BJ (cell line): ENCODE measurements at places on chromosomes 13 and 19. TPM values are rescaled to one million over a fixed set of nuclear protein-coding genes. Genes with fewer than 3 reads are reported as not detected.

DNA sequence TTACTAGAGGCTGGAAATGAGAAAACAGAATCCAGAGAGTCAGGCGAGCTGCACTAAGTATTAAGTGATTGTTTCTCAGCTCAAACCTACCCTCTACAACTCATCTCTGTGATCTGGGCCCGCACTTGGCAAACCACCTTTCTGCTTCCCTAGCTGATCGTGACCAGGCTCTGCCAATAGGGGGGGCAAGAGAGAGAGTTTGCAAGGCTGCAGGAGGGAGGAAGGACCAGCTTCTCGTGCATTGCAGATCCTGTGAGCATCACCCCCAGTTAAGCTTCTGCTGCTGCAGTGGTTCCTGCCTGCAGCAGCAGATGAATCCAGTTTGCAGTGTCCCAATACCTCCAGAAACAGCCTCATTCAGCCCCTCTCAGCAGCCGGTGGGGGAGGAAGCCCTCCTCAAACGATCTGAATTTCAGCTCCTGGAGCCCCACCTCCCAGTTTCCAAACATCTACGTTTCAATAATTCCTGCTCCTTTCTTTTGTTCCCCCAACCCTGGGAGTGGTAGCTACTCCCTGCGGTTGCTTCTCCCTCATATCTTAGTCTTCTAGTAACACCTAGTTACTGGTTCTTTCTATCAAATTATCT, 20.0 kb downstream of the XRCC1 start:
- DNase-seq: no peak

DNA sequence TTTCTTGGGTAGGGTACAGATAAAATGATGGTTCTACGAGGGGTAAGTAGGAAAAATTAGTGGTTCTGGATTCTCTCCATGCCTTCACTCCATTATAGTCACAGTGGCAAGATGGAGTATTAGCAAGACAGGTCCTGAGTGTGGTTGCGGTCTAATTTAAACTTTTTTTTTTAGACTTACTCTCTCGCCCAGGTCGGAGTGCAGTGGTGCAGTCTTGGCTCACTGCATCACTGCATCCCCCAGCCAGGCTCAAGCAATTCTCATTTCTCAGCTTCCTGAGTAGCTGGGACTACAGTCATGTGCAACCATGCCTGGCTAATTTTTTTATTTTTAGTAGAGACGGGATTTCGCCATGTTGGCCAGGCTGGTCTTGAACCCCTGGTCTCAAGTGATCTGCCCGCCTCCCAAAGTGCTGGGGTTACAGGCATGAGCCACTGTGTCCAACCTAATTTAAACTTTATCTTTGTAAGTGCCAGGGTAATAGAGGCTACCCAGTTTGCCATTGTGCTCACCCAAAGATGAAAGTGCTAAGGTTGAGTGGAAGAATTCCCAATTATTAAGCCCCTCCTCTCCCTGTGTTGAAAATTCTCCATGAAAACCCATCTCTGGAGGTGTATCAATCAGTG, 135.6 kb downstream of the TM9SF2 start:
- no peak for DNase-seq

- DNase-seq: no peak
Measured at GRCh38 chr13:28117689-28118377, 17.5 kb upstream of the FLT3 start.

GRCh38 chr19:14835011-14835410, at the start of the genes OR7A5 and OR7C1:
TSS of gene OR7A5 (minus strand) at chr19:14835185. CDS start at chr19:14828241, 6,944 bp downstream.
TSS of gene OR7C1 (minus strand) at chr19:14835185. CDS start at chr19:14800136, 35,049 bp downstream.
- DNase-seq: no peak

DNA sequence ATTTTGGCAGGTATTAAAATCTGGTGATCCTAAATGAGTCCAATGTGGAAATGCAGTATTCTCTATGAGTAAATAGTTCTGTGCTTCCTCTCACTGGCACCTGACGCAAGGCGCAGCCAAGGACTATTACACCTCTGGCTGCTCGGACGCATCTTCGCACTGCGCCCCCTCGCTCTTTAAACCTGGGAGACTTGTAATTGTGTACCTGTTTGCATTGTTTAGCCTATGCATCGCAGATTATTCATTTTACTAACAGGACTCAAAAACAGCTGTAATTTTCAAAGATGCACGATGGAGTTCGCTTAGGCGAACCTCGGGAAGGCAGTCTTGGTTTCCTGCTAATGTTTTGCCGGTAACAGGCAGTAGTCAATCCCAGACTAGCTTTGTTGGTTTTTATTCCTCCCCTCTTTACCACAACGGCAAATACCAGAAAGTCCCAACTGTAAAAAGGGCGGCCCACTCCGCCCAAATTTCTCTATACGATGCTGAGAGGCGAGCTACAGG, 113.2 kb downstream of the KCNRG start:
- no peak for DNase-seq

DNA sequence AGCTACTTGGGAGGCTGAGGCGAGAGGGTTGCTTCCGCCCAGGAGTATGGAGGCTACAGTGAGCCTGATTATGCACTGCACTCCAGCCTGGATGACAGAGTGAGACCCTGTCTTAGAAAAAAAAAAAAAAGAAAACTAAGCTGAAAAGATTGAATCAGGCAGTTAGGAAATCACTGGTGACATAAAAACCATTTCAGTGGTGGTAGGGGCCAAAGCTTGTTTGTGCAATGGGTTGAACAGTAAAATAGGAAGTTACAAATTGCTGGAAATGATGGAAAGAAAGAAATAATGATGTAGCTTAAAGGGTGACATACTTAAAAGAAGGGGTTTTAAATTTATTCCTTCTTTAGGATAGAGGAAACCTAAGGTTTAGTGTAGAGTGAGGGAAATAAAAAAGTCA, 4.8 kb upstream of the OXGR1 start:
- DNase-seq: no peak

DNA sequence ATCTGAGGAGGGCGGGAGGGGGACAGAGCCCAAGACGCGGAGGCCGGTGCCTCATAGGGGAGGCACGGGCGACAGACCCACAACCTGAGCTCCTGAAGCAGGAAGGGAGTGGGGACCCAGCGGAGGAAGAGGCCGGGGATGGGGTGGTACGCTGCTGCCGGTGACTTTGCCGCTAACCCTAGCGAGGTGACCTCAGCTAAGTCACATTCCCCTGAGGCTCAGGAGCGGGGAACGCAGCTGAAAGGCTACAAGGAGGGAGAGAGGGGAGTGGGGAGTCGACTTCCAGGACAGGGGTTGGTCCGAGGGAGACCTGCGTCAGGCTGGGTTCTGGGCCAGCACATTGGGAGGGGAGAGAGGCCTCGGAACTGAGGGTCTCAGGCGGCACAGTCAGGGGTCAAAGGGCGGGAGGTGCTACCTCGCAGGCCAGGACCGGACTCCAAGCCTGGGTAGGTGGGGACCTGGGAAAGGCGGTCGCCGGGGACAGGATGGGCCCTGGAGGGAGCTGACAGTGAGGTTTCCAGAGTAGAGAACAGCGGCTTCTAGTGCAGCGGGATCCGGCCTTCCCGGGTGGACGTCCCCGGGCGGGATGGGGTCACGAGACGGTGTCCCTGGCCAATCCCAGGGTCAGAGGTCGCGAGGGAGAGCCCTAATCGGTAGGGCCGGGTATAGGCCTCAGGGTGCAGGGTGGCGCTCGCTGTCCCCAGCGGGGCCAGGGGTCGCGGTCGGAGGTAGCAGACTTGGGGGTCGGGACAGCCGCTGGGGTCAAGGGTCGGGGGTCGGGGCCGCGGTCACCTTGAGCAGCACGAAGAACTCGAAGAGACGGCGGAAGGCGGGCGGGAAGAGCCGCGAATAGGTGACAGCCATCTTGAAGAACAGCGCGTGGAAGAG, 699 bp downstream of the TMEM259 start:
- DNase-seq: no peak

DNA sequence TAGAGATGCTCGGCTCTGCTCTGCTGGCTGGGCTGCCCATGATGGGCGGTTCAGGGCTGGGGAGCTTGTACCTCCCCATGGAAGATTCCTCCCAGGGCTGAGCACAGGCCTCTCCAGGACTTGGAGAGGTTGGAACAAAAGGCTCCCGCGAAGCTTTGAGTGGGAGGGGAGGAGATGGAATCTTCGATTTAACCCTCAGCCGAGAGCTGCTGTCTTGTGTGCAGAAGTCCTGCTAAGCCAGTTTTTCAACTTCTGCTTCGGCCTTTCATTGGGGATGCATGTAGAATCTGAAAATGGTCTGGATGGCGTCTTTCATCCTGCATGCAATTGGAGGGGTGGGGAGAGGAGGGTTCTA, 163.3 kb downstream of the KDM4B start:
- DNase-seq: no peak

DNA sequence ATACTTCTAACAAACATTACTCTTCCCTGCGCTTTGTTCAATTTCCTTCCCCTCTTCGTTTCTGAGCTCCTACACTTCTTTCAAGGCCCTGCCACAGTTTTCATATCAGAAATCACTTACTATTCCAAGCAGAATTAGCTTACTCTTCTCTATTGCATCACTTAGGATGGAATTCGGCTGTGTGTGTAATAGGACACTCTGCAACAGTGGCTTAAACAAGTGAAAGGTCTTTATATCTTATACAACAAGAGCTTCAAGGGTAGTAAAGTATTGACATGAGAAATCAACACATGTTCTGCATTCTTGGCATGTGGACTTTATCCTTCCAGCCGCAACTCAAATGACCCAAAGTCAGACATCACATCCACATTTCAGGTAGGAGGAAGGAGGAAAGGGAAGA, 279.6 kb downstream of the PCDH20 start:
- DNase-seq: no peak

- DNase-seq: no peak
Measured at GRCh38 chr13:93289842-93290241, 63.2 kb downstream of the GPC6 start.

DNA sequence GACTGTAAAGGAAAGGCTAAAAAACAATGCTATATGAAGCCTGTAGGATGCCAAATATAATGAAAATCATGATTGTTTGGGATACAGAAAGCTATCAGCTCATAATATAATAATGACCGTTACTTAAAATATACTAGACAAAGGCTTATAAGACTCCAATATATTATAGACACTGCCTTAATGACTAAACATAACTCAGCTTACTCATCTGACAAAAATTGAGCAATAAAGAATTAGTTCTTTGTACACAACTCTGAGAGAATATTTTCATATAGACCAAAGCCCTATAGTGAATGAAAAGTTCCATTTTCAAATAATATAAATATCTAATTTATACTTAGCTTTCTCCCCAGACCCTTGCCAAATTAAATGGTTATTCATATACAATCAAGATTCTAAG, 283.3 kb downstream of the DIAPH3 start:
- no peak for DNase-seq

DNA sequence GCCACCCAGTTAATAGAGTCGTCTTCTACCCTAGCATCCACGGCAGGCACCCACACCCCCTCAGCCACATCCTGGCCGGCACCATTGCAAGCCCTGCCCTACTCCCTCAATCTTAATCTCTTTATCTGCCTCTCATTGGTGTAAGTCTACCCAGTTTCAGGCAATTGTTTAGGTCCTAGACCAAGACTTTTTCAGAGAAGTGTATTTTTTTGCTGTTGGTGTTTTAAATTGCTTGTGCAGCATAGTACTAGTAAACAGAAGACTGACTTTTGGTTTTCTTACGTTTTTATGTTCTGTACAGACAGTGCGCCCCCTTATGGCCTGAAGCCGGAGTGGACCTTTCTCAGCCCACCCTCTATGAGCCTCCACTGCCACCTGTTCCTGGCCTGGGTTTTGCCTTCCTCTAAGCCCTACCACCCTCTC, 2.3 kb upstream of the LCP1 start:
- DNase-seq: no peak

GRCh38 chr19:18869781-18870530, 26.0 kb downstream of the CERS1 start:
- no peak for DNase-seq

DNA sequence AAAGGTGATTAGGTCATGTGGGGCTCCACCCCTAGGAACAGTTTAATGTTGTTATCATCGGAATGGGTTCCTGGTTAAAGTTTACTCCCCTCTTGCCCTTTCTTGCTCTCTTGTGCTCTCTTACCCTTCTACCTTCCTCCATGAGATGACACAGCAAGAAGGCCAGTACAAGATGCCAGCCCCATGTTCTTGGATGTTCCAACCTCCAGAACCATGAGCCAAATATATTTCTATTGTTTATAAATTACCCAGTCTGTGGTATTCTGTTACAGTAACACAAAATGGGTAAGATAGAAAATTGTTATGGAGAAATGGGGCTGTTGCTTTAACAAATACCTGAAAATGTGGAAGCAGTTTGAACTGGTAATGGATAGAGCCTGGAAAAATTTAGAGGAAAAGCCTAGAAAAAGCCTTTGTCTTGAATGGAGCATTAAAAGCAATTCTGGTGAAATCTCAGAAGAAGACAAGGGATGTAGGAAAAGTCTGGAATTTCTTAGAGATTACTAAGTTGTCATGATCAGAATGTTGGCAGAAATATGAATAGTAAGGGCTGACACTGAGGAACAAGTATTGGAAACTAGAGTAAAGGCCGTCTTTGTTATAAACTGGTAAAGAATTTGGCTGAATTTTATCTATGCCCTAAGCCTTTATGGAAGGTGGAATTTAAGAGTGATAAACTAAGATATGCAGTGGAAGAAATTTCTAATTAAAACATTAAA, 53.5 kb upstream of the TSC22D1 start:
- peak; percentile 43 for DNase-seq

GRCh38 chr13:78881054-78881453, 222.1 kb upstream of the OBI1 start:
- no peak for DNase-seq

GRCh38 chr13:60326273-60326672, 70.7 kb upstream of the TDRD3 start:
- no peak for DNase-seq

DNA sequence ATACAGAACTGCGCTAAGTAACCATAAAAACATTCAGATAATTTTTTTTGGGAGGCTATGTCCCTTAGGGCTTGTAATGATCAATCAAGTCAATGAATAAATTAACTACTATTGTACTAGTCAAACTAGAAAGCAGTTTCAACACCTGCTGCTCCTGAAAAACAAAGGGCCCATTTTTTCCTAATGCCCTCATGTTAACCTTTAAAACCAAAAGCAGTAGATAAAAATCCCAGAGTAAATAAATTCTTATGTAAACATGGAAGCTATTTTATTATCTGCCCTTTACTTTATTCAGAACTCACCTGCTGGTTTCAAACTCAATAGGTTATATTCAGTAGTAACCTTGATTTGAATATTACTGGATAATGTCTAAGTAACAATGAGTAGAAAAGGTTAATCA, 159.5 kb upstream of the STARD13 start:
- DNase-seq: no peak

GRCh38 chr13:103935117-103935516, 868.9 kb upstream of the SLC10A2 start:
- no peak for DNase-seq

The CD22 gene
- not detected in 2 replicates for polyA plus RNA-seq

The ZNF792 gene
- 1.7 and 1.8 TPM in 2 replicates for polyA plus RNA-seq

The LYPD5 gene
- 0.40 and 0.50 TPM in 2 replicates for polyA plus RNA-seq

The ZNF844 gene
- 2.8 and 4.5 TPM in 2 replicates for polyA plus RNA-seq

The SIGLEC12 gene
- polyA plus RNA-seq: not detected in 2 replicates

The KLK14 gene
- 0.06 TPM in 1 of 2 replicates, not detected in the other for polyA plus RNA-seq
